Head of caudate nucleus (tissue), 42 donors: ENCODE measurements at places on chromosomes 2 and 18.

- no peak for DNase-seq
Measured at GRCh38 chr2:63569740-63570139, 18.5 kb downstream of the WDPCP start.

- DNase-seq, result no peak
Measured at GRCh38 chr2:20604951-20605381, 45.9 kb downstream of the HS1BP3 start.

DNA sequence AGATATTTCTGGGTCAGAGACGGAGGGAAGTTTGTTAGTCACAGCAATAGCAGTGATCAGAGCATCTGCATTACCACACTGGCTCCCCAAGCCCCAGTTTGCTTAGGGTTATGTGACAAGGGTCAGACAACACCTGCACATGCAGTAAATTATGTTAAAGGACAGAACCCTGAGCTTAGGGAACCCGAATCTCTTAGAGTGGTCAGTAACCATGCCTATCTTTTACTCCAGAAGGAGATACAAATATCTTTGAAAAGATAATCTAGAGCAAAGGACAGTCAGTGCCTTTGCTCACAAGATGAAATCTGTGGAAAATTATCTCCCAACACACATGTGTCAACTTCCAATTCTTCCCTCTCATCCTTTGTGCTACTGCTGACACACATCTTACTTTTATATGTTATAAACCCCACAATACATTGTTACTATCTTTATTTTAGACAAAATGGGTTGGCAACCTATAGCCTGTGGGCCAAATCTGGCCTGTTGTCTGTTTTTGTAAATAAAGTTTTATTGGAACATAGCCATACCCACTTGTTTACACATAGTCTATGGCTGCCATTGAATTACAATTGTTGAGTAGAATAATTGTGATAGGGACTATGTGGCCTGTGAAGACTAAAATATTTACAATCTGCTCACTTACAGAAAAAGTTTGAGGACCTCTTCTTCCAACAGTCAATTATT lies 158.9 kb upstream of the SMAD7 start:
- no peak for DNase-seq

DNA sequence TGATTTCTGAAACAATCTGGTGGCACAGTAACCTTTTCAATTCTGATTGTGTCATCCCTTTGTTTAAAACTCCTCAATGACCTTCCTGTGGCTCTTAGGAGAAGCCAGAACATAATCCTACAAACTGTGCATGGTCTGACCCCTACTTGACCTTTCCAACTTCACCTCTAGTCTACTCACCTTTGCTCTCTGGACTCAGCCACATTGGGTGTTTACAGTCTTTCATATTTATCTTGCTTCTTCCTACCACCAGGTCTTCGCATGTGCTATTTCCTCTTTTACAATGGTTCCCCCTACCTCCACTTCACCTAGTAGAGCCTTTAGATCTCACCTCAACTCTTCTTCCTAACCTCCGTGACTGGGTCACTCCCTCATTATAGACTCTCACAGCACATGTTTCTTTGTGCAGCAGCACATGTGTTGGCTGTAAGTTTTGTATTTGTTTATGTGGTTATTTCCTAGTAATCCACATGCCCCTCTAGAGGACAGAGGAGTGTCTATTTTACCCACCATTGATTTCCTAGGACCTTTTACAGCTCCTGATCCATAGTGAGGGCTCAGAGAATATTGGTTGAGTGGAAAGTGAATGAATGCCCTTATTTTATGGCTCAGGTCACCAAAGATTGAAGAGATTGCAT lies 320.8 kb upstream of the MEIS1 start:
- no peak for DNase-seq

DNA sequence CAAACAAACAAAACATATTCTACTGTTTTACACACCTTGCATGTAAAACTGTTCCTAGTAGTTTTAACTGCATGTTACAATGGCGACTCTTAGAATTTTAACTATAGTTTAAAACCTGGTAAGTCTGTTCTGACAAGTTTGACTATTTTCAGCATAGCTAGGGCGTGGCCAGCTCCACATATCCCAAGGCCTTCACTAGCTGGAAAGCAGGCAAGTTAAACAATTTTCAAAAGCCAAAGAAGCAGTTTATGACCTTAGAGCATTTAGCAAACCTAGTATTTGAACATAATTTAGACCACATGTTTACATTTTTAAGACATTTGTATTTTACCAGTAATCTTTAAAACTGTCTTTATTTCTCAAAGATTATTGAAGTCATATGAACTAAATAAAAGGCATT lies 402.8 kb upstream of the SYT4 start:
- no peak for DNase-seq

- DNase-seq, result peak; percentile 42
Measured at GRCh38 chr2:105675841-105676240, 68.9 kb upstream of the NCK2 start.

- DNase-seq, result no peak
Measured at GRCh38 chr2:71045865-71046548, 22.4 kb upstream of the NAGK start.

- DNase-seq, result no peak
Measured at GRCh38 chr18:5619376-5619775, 75.6 kb upstream of the EPB41L3 start.
